ENCODE measurements at places on chromosomes 4 and X. TPM values are rescaled to one million over a fixed set of nuclear protein-coding genes. Genes with fewer than 3 reads are reported as not detected.

The MTTP gene
- total RNA-seq, result 0.21 TPM

The SLC49A3 gene
- total RNA-seq, result 0.74 TPM

The ZNF674 gene
- total RNA-seq, result 2.7 TPM

The PWWP3B gene
- total RNA-seq, result not detected

The INTU gene
- 0.15 TPM for total RNA-seq

The ARHGEF6 gene
- total RNA-seq, result 18.9 TPM

The SSX1 gene
- 0.15 TPM for total RNA-seq

The ACE2 gene
- not detected for total RNA-seq

The SULT1E1 gene
- total RNA-seq, result not detected

The OPRPN gene
- not detected for total RNA-seq

The ESX1 gene
- total RNA-seq, result not detected

The TLR3 gene
- total RNA-seq, result not detected

The GABRE gene
- total RNA-seq, result 0.11 TPM

The DMP1 gene
- not detected for total RNA-seq

The RNF212 gene
- not detected for total RNA-seq

The WWC2 gene
- 0.19 TPM for total RNA-seq

The SULT1B1 gene
- total RNA-seq, result not detected

The DCAF12L2 gene
- total RNA-seq, result not detected

The SHROOM4 gene
- 0.03 TPM for total RNA-seq

The RBM3 gene
- 269 TPM for total RNA-seq

The PITX2 gene
- not detected for total RNA-seq

The PPEF2 gene
- not detected for total RNA-seq

The PARM1 gene
- 43.2 TPM for total RNA-seq

The LGI2 gene
- not detected for total RNA-seq

The PTPN13 gene
- total RNA-seq, result 58.9 TPM

The SH3D19 gene
- 0.24 TPM for total RNA-seq

The GPRIN3 gene
- total RNA-seq, result 0.03 TPM

The TIGD2 gene
- total RNA-seq, result 6.0 TPM

The HSD17B11 gene
- total RNA-seq, result 16.8 TPM

The CENPE gene
- total RNA-seq, result 42.6 TPM

The CENPI gene
- total RNA-seq, result 15.8 TPM

The ANOS1 gene
- total RNA-seq, result 0.08 TPM

The DMRTC1 gene
- not detected for total RNA-seq

The SATL1 gene
- total RNA-seq, result not detected

The CYLC1 gene
- total RNA-seq, result not detected

The IL2 gene
- 0.66 TPM for total RNA-seq

The SMPX gene
- total RNA-seq, result not detected

The ZBTB49 gene
- 4.4 TPM for total RNA-seq

The ATP2B3 gene
- not detected for total RNA-seq

The XKRX gene
- 0.26 TPM for total RNA-seq

Data from GM12878 (cell line).